ENCODE measurements at places on chromosomes 4 and X.

DNA sequence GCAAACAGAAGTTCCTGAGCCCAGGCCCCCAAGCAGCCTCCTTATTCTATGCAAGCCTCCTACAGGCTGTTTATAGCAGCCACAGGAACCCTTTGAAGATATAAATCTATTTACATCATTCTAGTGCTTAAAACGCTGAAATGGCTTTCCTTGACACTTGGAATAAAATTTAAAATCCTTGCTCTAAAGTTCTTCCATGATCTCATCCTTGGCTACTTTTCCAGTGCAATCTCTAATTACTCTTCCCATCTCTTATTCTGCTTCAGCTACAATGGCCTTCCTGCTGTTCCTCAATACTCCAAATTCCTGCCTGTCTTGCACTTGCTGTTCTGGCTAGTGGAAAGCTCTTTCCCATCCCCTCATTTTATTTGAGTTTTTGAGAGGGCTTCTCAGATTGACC lies 634.2 kb upstream of the NR3C2 start:
- DNase-seq = no peak

GRCh38 chrX:101619364-101619763 lies 1.6 kb upstream of the ARMCX6 start:
- no peak for DNase-seq

DNA sequence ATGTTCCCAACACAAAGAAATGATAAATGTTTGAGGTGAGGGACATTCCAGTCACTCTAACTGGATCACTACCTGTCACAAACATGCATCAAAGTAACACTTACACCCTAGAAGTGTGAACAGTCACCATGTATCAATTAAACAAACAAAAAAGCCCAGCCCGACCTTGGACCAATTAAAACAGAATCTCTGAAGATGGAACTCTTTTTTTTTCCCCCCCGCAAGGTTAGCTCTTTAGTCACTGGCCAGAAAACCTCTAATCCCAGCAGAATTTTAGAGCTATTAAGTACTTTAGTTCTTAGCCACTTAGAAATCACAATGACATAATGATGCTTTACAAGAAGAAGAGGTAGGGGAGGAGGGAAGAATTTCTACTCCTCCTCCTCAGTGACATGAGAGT lies 154.5 kb downstream of the PALLD start:
- DNase-seq = no peak

DNA sequence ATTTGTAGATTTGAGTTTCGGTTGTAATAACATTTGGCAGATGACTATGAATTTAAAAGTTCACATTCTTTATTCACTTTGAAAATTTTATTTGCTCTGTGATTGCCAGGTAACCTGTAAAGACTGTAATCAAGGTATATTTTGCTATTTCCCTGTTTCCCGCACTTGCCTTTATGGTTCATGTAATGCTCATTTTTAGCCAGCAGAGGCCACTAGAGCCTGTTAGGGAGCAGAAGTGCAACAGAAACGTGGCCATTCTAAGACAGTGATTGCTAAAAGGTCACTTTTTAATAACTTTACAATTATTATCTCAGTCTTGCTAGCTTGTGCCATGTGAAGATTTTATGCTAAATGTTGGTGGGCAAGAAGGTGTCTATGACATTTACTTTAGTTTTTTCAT lies 12.4 kb downstream of the YIPF6 start:
- no peak for DNase-seq

- no peak for DNase-seq
These were observed 16.8 kb downstream of the DCAF8L1 start for GRCh38 chrX:27964432-27964831.

DNA sequence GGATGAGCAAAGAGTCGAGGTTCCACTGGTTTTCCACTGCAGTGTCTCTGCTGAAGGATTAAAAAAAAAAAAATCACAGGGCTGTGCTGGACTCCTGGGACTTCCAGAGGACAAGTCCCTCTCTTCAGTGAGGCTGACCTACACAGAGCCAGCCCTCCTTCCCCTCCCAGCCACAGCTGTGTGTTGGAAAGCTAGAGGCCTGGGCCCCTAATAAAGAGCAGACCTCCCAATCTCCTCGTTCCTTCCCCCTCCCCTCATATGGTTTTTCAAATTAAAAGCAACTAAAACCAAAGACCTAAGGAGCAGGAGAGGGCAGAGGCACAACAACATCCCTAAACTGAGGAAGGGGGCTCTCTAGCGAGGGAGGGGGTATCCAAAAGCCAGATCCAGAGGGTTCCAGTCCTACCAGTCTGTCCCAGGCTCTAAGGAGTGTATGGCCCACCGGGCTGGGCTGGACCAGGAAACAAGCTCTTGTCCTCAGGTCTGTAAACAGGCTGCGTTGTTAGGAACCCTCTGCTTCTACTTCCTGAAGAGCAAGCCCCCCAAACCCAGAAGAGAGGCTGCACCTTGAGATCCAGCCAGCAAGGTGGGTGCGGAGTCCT lies 4.0 kb upstream of the PDGFRA start:
- DNase-seq = no peak

- DNase-seq = no peak
These were observed 160.5 kb downstream of the ZNF518B start for GRCh38 chr4:10296730-10297129.

GRCh38 chrX:106894978-106895452 lies 8.1 kb downstream of the RIPPLY1 start:
- DNase-seq = no peak

DNA sequence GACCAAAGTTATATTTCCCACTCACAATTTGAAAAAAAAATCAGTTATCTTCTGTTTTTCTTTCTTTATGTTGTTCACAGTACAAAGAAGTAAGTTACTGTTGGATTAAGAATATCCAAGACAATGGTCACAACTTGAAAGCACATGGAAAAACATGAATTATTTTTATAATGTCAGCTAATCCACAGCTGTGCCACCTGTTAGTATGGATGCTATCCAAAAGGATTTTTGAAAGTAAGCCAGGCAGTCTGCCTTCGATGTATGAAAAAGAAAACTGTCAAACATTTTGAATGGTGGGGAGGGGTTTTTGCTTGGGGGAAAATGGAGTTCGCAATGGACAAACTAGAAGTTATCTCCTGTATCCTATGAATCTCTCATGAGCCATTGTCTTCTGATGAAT lies 6.2 kb downstream of the GPM6A start:
- no peak for DNase-seq

GRCh38 chrX:53160297-53160983 lies 64.6 kb downstream of the KDM5C start:
- DNase-seq = no peak

- DNase-seq = no peak
These were observed 367.5 kb upstream of the GRID2 start for GRCh38 chr4:91936311-91936710.

DNA sequence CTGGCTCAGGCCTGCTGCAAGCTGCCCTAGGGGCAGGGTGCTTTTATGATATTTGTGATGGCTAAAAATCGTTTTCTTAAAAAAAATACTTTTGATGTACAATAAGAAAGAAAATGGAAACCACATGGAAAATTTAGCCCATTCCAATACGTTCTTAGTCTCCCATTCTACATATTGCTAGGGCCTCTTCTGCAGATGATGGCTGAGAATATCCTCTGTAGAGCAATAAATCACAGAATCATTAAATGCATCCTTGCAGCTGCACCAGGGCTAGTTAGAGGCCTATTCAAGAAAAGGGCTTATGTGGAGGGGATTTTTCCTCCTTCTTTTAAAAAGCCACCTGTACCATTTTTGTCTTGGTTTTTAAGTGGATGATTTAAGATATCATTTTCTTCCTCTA lies 97.6 kb upstream of the C1GALT1C1 start:
- DNase-seq = no peak

- no peak for DNase-seq
These were observed 767.8 kb upstream of the TENM3 start for GRCh38 chr4:181475359-181475758.

DNA sequence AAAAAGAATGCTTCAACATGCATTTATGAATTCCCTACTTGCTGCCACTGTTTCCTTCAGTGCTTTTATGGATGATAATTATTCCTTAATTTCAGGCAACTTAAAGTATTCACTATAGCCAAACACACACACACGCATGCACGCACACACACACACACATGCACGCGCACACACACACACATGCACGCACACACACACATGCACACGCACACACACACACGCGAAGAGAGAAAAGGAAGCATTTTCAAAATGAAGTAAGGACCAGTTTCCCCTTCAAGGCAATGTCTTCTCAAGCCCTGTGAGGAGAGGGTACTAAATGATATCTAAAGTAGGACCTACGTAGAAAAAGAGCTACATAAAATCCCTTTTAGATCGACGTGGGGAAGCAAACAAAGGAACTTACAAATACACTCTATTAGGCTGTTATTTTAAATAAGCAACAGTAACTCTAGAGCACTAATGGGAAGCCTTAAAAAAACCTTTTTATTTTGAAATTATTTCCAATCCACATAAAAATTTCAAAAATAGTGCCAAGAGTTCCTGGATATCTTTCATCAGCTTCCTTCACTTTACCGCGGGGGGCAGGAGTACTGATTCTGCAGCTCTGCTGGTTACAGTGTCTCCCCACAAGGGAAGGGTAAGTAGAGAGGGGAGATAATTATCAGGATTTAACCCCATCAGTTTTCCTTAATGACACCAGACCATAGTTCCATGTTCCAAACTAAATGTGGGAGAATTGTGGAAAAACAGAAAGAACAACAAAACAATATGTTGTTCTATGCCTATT lies 13.7 kb downstream of the IRF2 start:
- DNase-seq = no peak

- no peak for DNase-seq
These were observed 55.1 kb downstream of the PDLIM5 start for GRCh38 chr4:94506822-94507221.

DNA sequence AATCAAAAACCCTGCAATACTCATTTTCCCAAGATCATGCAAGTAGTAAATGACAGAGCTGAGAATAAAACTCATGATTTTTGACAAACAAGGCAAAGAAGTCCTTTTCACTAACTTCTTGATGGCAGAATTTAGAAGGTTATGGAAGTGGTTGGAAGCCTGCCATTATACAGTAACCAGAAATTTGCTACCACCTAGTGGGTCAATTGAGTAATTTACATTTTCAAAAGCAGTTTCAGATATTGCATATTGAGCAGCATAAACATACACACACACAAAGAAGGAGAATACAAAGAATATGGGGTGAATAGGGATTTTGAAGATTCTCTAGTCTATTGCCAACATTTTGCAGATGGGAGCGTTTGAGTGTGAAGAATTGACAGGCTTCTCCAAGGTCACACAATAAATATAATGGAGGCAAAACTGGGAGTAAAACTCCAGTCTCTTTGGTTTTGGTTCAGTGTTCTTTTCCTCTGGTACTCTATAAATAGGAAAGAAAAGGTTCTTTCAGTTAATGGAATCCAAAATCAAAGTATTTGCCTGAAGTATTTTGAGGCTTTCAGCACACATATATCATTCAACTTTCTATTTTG lies 70.2 kb downstream of the GC start:
- DNase-seq = no peak
